ENCODE measurements at places on chromosomes 5 and 9.

DNA sequence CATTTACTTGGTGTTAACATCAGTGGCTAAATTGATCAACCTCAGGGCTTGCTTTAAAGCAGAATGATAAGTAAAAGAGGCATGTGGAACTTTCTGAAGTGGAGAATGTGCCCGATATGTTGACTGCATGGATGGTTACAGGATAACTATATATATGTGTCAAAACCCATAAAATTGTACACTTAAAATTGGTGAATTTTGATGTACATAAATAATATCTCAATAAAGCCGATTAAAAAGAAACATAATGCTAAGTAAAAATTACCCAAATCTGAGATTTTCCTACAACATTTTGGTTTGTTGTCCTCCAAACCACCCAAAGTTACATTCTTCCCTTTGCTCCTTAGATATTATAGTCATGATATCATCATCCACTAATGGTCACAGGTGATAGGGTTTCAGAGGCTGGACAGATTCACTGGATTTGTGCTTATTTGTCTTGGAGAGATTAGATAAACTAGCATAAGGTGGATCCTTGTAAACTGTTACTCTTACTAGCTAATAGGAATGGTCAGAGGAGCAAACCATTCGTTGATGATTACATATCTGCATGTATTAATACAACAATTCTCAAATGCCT, 119.7 kb upstream of the RPS23 start:
- DNase-seq: no peak

DNA sequence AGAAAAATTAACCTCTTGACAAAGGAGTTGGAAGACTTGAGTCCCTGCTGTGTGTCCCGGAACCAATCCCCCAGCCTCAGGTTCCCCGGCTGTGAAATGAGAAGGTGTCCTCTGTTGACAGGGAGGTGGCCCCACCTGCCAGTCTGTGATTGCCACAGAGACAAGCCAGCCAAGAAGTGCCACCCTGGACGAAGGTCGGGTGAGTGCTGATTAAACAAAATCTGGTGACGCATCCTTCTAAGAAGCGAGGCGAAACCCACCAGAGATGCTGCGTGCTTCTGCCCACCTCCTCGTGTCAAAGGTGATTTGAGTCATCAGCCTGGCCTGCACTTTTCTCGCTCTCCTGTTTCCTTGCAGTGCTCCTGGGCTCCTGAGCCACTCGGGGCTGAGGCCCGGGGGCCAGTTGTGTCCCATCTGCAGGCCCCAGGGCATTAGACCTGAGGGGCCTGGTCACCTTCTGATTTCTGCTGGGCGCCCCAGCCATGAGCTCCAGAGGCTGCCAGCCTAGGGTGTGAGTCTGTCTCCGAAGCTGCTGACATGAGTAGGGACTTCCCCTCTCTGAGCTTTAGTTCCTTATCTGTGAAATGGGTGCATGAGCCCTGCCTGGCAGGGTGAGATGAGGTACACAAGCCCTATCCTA, 28.7 kb downstream of the NEK6 start:
- DNase-seq: peak; percentile 63

DNA sequence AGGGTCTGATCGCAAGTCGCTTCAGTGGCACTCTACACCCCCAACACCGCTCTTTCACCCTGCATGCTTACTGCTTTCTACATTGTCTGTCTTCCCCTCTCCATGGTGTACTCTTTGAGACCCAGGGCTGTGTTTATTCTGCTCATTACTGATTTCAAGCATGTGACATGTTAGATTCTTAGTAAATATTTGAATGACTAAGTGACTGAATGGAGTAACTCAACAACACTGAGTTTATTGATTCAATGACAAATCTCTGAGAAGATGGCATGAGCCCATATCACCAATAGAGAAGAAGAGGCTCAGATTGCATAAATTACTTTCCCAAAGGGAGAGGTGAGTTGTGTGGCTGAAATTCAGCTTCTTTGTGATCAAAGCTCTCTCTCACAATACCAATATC, 89.7 kb upstream of the OSMR start:
- no peak for DNase-seq

- DNase-seq: no peak
These were observed 57.7 kb upstream of the MAST4 start for GRCh38 chr5:66538531-66538930.

DNA sequence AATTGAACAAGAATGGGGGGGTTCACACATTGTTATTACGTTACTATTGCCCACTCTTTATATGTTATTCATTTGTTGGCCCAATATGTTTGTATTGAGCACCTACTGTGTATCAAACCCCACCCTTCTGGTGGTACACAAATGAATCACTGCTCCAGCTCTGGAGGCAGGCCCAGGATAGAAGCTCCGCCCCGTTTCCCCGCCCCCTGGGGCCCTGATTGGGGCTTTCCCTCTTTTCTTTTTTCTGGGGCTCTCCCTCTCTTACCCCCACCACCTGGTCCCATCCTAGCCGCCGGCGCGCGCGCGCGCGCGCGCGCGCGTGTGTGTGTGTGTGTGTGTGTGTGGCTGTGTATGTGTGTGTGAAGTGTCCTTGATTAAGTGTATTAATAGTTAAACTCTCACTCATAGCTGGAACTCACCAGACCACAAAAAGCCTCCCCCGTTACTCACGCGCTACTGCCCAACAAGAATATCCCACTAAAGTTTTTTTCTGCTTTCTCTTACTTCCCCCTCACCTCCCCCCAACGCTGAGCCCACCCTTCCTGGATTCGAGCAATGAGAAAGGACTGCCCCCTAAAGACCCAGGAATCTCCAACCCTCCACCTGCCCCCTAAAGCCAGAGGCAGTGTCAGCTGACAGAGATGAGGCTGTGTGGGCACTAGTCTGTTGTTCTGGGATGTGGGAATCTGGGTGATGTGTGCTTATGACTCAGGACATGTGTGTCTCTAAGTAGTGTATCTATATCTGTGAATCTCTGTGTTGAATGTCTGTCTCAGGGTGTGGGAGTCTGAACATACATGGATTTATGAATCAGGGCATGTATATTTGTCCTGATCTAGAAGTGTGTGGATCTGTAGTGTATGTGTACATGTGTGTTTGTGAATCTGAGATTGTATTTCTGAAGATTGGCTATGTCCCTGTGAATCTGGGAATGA, 4.0 kb downstream of the CXXC5 start:
- DNase-seq: peak; percentile 80

- DNase-seq: no peak
These were observed 381.5 kb upstream of the MPDZ start for GRCh38 chr9:13661014-13661413.

GRCh38 chr5:773517-774264, 10.8 kb downstream of the ZDHHC11B start:
- no peak for DNase-seq

DNA sequence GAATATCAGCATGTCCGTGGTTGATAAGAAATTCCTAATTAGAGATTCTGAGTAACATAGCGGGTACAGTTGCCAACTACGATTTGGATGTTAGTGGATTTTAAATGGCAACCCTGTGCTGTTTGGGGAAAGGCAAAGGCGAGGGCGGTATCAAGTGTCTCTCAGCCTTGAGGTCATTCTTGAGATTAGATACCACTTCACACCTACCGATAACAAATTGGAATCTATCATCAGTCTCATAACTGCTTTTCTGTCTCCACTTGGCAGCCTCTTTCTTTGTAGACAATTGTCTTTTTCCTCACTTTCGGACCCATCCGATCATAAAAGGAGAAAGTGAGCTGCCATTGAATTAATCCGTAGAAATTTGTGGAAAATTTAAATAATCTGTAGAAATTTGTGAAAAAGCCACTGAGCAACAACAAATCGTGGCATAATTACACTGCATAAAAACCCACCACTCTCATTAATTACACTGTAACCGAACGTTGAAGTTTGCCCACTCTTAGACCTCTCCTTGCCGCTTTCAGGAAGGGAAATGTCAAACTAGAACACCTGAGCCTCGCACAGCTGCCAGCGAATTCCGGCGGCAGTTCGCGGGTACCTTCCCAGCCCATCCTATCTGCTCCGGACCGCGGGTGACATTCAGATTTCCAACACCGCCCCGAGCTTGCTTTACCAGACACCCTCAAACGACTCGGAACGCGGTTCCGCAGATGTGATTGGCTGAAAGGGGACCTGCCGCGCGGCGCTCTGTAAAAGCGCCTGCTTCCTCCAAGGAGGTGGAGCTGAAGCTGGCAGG, 849 bp upstream of the RGMB start:
- no peak for DNase-seq

- DNase-seq: peak; percentile 87
These were observed 16.6 kb downstream of the F2R start for GRCh38 chr5:76732405-76733048.

DNA sequence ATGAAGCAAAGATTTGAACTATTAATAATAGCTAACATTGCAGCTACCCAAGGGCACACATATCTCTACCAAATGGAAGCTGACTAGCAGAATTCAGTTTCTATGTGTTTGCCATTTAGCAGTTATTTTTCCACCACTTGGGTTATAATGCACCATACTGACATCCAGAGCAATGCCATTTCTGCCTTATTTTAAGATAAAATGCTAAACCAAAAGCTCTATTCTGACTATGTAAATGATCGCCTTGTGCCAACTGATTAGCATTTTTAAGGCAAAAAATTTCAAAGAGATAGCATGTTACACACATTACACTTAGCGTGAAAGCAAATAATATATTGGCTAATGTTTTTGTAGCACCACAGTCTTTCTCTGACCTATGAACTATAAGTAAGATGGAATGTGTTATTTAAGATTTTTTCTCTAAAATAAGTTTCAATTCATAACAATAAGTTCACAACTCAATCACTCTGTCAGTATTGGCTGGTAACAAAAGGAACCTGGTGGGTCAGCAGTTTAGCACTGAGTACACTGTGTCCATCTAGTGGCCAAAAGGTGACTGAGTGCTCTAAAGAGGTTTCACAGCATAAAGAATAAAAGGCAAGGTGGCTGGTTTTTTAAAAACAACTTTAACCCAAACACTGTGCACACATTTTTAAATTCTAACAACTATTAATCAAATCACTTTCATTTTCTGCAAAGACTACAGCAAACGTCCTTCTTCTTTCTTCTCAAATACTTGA, 443.5 kb downstream of the PDE4D start:
- no peak for DNase-seq

GRCh38 chr9:85339338-85339737, 402.4 kb downstream of the AGTPBP1 start:
- DNase-seq: no peak

DNA sequence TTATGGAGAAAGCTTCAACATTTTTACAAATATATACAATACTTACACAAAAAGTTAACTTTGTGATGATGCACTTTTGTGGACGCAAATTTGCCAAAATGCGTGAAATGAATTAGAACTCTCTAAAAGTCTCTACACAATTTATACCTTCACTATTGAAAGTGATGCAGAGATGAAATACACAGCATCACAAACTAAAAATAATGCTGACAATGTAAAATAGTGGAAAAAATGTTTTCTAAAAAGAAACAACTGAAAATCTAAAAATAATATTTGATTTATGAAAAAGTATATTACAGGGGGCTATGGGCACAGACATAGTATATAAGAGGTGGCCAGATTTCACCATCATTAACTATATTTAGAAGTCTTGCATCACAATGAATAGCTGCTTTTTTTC, 188.8 kb downstream of the ADCY2 start:
- DNase-seq: no peak

- no peak for DNase-seq
These were observed 172.8 kb downstream of the AUH start for GRCh38 chr9:91188719-91189590.

- no peak for DNase-seq
These were observed 65.7 kb downstream of the TMEM38B start for GRCh38 chr9:105760053-105760452.

- DNase-seq: no peak
These were observed at the start of gene PCDHB4 for GRCh38 chr5:141121563-141121962. Gene PCDHB4, plus strand, starts transcription at chr5:141121818. Its CDS starts 181 bp downstream, at chr5:141121999.

- no peak for DNase-seq
These were observed 37.2 kb upstream of the KIF2A start for GRCh38 chr5:62268792-62269191.

GRCh38 chr9:80787636-80788035, 901.7 kb downstream of the TLE1 start:
- no peak for DNase-seq

DNA sequence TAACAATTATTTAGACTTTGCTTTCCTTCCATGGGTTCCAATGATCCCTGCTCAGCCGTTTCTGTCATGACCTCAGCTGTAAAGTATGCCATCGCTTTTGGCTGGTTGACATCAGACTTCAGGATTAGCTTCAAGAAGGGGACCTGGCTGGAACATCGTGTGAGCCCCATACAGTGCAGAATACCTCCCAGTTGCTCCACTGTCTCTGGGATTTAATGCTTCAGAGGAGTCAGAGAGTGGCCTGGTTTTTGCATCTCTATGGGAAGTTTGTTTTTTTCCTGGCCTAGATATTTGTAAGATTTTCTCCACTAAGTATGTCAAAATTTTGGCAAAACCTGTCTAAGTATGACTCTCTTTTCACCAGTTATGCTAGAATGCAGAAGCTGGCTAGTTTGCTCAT, 216.9 kb downstream of the GABBR2 start:
- DNase-seq: no peak

GRCh38 chr9:88925481-88925880, 65.8 kb upstream of the S1PR3 start:
- no peak for DNase-seq

DNA sequence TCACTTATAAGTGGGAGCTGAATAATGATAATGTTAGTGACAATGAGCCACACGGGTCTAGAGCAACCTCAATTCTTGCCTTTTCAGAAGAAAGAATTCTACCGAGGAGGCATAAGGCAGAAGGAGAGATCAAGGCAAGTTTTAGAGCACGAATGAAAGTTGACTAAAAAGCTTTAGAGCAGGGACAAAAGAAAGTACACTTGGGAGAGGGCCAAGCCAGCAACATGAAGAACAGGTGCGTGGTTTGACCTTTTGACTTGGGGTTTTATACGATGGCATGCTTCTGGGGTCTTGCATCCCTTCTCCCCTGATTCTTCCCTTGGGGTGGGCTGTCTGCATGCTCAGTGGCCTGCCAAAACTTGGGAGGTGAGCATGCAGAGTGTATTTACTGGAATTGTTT, 12.5 kb upstream of the OXCT1 start:
- no peak for DNase-seq

Measured in stimulated activated effector memory CD8-positive, alpha-beta T cell treated with anti-CD3 and anti-CD28 coated beads, Interleukin-12 subunit alpha, Interleukin-12 subunit beta, amount 100 ng/mL, for 72 hours (primary cell).